ENCODE measurements at places on chromosomes 2 and 18. TPM values are rescaled to one million over a fixed set of nuclear protein-coding genes. Genes with fewer than 3 reads are reported as not detected.

COMMD1 gene
- 13.2 TPM for total RNA-seq

GRCh38 chr2:12675801-12676200 lies 40.9 kb upstream of the TRIB2 start:
- DNase-seq: no peak

LOXHD1 gene
- not detected for total RNA-seq

GRCh38 chr2:215839816-215840215 lies 173.5 kb downstream of the MREG start:
- DNase-seq: no peak

BBS5 gene
- 2.2 TPM for total RNA-seq

GRCh38 chr2:233482616-233483015 lies 84.0 kb downstream of the USP40 start:
- DNase-seq: no peak

DNA sequence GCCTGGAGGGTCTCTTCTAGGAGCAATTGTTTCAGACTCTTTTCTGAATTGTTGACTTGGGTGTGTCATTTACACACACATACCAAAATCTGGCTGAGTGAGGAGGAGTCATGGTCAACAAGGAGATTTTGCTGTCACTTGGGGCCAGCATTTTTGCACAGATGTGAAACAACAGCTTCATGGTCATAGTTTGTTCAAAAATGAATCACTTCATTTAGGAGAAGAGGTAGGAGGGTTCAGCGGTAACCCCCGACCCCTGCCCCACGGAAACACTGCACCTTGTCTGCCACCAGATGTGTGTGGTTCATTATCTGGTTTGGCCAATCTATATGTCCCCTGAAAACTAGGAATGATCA lies 42.2 kb downstream of the LBH start:
- no peak for DNase-seq

G6PC2 gene
- total RNA-seq: not detected

DNA sequence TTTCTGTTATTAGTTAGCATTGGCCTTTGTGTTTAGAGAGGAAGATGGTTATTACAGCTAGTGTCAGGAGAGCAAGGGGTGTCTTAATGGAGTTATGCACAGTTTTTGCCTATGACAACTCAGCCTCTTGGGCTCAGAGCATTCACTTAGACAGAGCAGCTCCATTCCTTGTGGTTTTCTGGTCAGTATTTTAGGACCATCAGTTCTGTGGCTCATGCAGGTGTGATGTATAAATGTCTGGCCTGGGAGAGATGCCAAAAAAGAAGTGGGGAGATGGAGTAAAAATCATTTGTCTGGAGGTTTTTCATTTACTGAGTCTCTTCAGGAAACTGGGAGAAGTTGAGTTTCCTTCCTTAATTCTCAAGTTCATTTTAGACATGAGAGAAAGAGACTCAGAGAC lies 79.7 kb downstream of the PRKCE start:
- DNase-seq: no peak

GRCh38 chr2:179913809-179914208 lies 52.4 kb upstream of the ZNF385B start:
- DNase-seq: no peak

HOXD4 gene
- total RNA-seq: not detected

CREB1 gene
- total RNA-seq: 67.1 TPM

DNA sequence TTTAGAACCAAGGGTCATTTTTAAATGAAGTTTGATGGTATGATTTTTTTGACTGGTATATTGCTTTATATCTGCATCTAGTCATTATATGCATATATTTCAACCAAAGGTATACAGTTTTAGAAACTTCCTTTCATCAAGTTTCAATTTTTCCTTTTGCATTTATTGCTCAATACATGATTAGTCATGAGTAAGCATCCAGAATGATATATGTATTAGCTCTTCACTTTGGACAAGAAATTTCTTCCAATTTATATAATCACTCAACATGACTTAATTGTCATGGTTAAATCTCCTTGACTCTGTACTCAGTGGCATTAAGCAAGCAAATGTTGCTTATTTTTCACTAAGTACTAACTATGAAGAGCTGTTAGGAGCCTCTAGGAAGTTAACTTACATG lies 123.6 kb downstream of the PLCL1 start:
- DNase-seq: no peak

DNA sequence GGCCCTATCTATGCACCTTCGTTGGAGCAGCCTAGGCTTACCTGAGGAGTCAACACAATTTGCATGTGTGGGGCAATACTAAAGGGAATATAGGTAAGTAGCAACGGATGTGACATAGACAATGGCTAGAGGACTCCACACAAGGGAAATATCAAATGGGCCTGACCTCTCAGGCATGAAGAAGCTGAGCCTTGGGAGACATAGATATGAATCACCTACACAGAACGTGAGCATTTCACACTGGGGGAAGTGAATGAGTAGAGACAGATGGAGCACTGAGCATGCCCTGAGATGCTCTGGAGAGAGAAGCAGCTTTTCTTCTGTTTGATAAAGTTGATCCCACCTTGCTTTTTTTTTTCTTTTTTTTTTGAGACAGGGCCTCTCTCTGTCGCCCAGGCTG lies 97.9 kb downstream of the ATL2 start:
- no peak for DNase-seq

DNA sequence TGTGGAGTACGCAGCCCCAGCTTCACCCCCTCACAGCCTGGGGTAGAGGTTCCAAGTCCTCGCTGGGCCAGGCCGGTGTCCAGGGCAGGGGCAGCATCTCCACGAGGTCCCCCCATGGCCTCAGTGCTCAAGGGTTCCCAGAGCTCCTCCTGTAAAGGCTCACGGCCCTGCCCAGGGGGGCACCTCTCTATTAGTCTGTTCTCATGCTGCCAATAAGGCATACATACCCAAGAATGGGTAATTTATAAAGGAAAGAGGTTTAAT lies 38.8 kb downstream of the TDRD15 start:
- DNase-seq: no peak

CD207 gene
- total RNA-seq: not detected

DNA sequence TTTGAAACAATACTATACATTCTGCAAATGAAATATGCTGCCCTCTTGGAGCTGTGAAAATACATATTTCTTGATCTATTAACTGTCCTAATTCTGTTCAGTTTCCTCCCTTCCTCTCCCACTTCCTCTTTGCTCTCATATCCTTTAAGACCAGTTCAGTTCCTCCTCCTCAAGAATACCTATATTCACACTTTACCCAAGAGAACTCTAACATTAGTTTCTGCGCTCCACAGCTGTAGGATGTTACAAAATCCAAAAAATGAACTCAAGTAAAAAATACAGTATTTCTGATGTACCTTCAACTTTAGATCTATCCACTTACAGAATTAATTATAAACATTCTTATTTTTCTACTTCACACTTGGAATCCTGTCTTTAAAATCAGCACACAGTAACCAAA lies 5.4 kb downstream of the ITSN2 start:
- no peak for DNase-seq

OBSL1 gene
- total RNA-seq: 0.31 TPM

All from CD4-positive, alpha-beta T cell (primary cell).